ENCODE measurements at places on chromosomes 7 and 10. TPM values are rescaled to one million over a fixed set of nuclear protein-coding genes. Genes with fewer than 3 reads are reported as not detected.
A peak's percentile ranks its signal among the peaks of the same experiment; 100 is the strongest.

GRCh38 chr7:95608359-95609173 lies 12.2 kb upstream of the PDK4 start:
- no peak overlapping the region for H3K27ac ChIP-seq
- H3K4me1 ChIP-seq = no peaks in the 10 kb centered on the region
- H3K27me3 ChIP-seq = peaks cover 11% of the 10 kb centered on the region
- no peak for DNase-seq
- no peak overlapping the region for H3K4me3 ChIP-seq

GRCh38 chr7:6167004-6167551 lies 105.3 kb downstream of the CYTH3 start:
- no peak overlapping the region for H3K27ac ChIP-seq
- H3K4me1 ChIP-seq = no peaks in the 10 kb centered on the region
- H3K36me3 ChIP-seq = no peaks in the 10 kb centered on the region
- no peak for DNase-seq
- H3K4me3 ChIP-seq = no peak overlapping the region

- peaks cover 69% of the 10 kb centered on the region for H3K4me1 ChIP-seq
- H3K4me3 ChIP-seq = peak overlapping the region; percentile 89
- peak overlapping the region; percentile 99 for H3K27ac ChIP-seq
- no peaks in the 10 kb centered on the region for H3K27me3 ChIP-seq
Measured at GRCh38 chr10:69088801-69089501, 1.0 kb downstream of the SRGN start.

DNA sequence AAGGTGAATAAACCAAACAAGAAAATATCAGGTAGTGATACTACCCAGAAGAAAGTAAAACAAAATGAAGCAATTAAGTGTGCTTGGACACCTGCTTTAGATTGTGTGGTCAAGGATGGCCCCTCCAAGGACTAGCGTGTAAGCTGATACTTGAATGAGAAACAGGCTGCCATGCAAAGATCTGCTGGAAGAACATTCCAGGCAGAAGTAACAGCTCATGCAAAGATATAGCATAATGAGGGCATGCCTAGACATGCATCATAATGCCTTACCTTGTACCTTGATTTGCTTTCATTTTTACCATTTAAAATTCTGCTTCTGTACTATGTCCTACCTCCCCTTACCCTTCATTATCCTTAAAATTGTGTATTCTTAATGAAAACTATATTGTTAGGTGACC lies 74.8 kb upstream of the HDAC9 start:
- no peak overlapping the region for H3K4me3 ChIP-seq
- no peak overlapping the region for H3K27ac ChIP-seq
- no peak for DNase-seq

DNA sequence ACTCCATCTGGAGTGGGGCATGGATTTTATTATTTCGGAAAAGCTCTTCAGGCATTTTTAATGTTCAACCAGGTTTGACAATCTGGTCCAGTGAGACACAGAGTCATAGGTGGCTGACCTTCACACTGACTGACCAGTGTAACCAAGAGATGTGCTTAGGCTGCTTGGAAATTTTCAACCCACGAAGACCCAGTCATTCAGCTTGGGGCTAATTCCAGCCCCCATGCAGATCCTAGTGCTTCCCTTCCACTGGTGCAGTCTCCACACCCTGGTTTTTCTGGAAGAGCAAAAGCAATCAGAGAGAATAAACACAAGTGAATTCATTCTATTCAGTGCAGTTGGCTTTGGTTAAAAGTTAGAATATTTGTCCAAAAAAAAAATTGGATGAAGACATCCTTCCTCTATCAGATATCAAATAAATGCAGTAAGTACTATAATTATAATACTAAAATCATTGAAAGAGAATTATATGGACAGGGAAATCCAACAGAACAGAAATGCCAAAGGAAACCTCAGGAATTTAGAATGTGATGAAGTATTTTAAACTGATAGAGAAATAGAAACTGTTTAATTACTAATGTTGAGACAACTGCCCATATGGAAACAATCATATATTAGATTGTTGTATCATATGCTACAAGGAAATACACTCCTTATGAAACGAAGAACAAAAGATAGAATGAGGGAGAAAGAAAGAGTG lies 178.0 kb downstream of the NPSR1 start:
- H3K36me3 ChIP-seq = no peaks in the 10 kb centered on the region
- H3K4me1 ChIP-seq = peaks cover 3% of the 10 kb centered on the region
- no peak for DNase-seq
- H3K27me3 ChIP-seq = peaks cover 14% of the 10 kb centered on the region

DNA sequence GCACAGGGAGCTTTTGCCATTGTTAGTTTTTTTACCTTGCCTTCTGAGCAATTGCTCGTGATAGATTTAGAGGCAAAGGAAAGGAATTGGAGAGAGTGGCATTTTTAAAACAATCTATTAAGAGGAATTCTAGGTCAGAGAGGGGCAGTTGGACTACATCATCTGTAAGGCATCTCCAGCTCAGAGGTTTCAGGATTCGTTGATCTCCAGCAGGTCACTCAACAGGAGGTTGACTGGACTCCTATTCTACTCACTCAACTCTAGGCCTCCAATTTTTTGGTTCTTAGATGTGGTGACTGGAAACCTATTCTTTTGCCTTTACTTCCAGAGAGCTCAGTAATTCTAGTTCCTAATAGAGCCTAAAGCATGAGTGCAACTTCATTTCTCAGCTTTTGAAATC lies 42.8 kb downstream of the TBXAS1 start:
- H3K4me1 ChIP-seq = no peaks in the 10 kb centered on the region
- no peak for DNase-seq
- H3K27me3 ChIP-seq = no peaks in the 10 kb centered on the region
- no peaks in the 10 kb centered on the region for H3K36me3 ChIP-seq
- no peak overlapping the region for H3K4me3 ChIP-seq

DNA sequence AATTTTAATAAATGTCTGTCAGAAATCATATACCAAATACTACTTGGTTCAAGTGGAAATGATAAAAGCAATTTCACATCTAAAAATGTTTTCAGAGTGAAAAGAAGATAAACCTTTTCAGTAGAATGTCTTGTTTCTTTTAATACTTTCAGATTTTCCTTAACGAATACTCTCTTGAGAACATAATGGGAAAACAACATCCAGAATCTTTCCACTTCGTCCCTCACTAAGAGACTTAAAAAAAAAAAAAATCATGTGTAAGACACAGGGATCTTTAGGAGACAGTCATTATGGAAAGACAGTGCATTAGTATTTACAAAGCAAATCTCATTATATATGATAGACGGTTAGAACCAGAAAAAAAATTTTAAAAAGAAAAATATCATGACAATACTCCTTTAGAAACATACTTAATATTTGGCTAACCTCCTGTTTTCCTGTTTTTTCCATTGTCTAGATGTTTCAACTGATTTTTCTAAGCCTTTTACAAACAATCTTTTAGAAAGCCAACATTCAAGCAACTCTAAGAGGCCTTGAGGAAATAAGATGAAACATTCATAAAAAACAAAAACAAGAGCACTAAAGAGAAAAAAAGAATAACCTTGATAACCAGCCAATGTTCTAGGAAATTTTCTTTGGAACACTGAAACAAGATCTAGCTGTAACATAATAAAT lies 339.9 kb upstream of the LRRN3 start:
- peaks cover 12% of the 10 kb centered on the region for H3K36me3 ChIP-seq
- no peak overlapping the region for H3K27ac ChIP-seq
- DNase-seq = no peak
- H3K4me1 ChIP-seq = no peaks in the 10 kb centered on the region

GRCh38 chr7:123075838-123076467 lies 80.5 kb upstream of the TAS2R16 start:
- no peaks in the 10 kb centered on the region for H3K36me3 ChIP-seq
- DNase-seq = no peak
- H3K4me1 ChIP-seq = no peaks in the 10 kb centered on the region
- H3K27me3 ChIP-seq = no peaks in the 10 kb centered on the region

DNA sequence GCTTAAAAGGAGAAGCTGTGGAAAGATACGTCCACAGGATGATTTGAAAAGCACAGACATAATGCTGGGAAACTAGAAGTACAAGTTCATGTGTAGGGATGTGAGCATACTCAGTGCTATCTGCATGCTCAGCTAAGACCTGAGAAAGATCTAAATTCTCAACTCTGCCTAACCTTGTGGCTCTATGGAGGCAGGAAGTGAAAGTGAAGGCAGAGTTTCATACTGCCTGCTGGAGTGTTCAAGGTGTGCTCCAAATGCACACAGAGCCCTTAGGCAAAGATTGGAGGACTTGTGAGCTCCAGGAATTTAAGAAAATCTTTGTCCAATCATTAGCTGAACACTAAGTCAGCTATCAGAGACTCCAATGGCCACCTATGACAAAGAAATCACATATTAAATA lies 190.9 kb downstream of the RNLS start:
- H3K36me3 ChIP-seq = peaks cover 4% of the 10 kb centered on the region
- no peaks in the 10 kb centered on the region for H3K27me3 ChIP-seq
- H3K4me1 ChIP-seq = peaks cover 13% of the 10 kb centered on the region
- DNase-seq = peak; percentile 29
- H3K27ac ChIP-seq = no peak overlapping the region

DNA sequence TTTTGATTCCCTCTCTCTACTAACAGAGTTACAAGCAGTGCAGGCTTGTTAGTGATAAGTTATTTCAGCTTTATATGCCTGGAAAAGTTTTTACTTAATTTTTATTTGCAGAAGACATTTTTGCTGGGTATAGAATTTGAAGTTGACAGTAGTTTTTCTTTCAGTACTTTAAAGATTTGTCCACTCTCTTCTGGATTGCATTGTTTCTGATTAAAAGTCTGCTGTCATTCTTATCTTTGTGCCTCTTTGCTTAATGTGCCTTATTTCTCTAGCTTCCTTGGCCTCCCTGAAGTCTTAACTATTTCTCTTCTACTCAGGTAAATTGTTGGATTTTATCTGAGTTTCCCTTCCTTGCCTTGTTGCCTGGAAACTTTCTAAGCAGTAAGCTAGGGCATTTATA lies 36.2 kb downstream of the PLCE1 start:
- no peak overlapping the region for H3K4me3 ChIP-seq
- peaks cover 3% of the 10 kb centered on the region for H3K36me3 ChIP-seq
- no peak overlapping the region for H3K27ac ChIP-seq
- no peaks in the 10 kb centered on the region for H3K4me1 ChIP-seq

GRCh38 chr7:137404660-137405317 lies 61.3 kb upstream of the PTN start:
- no peaks in the 10 kb centered on the region for H3K4me1 ChIP-seq
- no peak overlapping the region for H3K4me3 ChIP-seq
- H3K27me3 ChIP-seq = peaks cover 3% of the 10 kb centered on the region

GRCh38 chr10:35637462-35637861 lies 4.6 kb downstream of the FZD8 start:
- peaks cover 11% of the 10 kb centered on the region for H3K4me1 ChIP-seq
- no peaks in the 10 kb centered on the region for H3K36me3 ChIP-seq
- no peak overlapping the region for H3K27ac ChIP-seq

- no peak for DNase-seq
Measured at GRCh38 chr7:75690121-75690523, 48.6 kb downstream of the HIP1 start.

GRCh38 chr10:52871191-52871843 lies 98.7 kb upstream of the MBL2 start:
- H3K27ac ChIP-seq = no peak overlapping the region
- H3K4me3 ChIP-seq = no peak overlapping the region
- no peaks in the 10 kb centered on the region for H3K4me1 ChIP-seq
- H3K27me3 ChIP-seq = no peaks in the 10 kb centered on the region
- peaks cover 2% of the 10 kb centered on the region for H3K36me3 ChIP-seq
- DNase-seq = no peak

- no peaks in the 10 kb centered on the region for H3K27me3 ChIP-seq
- no peaks in the 10 kb centered on the region for H3K36me3 ChIP-seq
- no peak for DNase-seq
- no peak overlapping the region for H3K4me3 ChIP-seq
- no peak overlapping the region for H3K27ac ChIP-seq
Measured at GRCh38 chr7:90850066-90850465, 253.9 kb downstream of the CDK14 start.

DNA sequence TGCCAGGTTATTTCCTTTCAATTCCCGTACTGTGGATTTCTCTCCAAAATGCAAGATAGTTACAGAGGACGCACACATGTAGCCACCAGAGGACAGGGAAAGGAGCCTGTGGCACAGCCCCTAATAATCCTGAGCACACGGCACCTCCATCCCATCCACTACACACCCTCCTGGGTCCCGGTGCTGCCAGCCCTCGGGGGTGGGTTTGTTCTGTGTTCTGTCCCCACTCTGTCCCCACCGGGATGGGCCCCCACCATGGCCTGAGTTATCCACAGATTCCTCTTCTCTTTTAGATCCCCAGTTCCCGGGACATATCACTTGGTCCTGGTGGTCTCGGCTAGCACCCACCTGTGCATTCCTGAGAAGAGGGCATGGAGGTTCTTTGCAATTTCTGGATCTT lies 196.9 kb upstream of the PPP2R2D start:
- peaks cover 2% of the 10 kb centered on the region for H3K27me3 ChIP-seq
- H3K27ac ChIP-seq = no peak overlapping the region
- no peaks in the 10 kb centered on the region for H3K4me1 ChIP-seq
- H3K4me3 ChIP-seq = no peak overlapping the region
- no peaks in the 10 kb centered on the region for H3K36me3 ChIP-seq

- peaks cover 18% of the 10 kb centered on the region for H3K4me1 ChIP-seq
- H3K4me3 ChIP-seq = no peak overlapping the region
- no peak for DNase-seq
- peaks cover 6% of the 10 kb centered on the region for H3K36me3 ChIP-seq
- H3K27ac ChIP-seq = no peak overlapping the region
Measured at GRCh38 chr10:125820701-125821100, 2.4 kb downstream of the UROS start.

SORCS1 gene
- not detected for total RNA-seq

NDUFB2 gene
- total RNA-seq = 167 TPM

CUBN gene
- 0.37 TPM for total RNA-seq

ACHE gene
- not detected for total RNA-seq

APBB1IP gene
- 30.9 TPM for total RNA-seq

AOAH gene
- total RNA-seq = 1.2 TPM

FGFBP3 gene
- 1.6 TPM for total RNA-seq

Data from activated naive CD4-positive, alpha-beta T cell treated with anti-CD3 and anti-CD28 coated beads for 36 hours (primary cell).